ENCODE measurements at places on chromosomes 11 and 22.

- no peak for DNase-seq
Observed at GRCh38 chr11:118051611-118052461, 25.0 kb upstream of the TMPRSS4 start.

DNA sequence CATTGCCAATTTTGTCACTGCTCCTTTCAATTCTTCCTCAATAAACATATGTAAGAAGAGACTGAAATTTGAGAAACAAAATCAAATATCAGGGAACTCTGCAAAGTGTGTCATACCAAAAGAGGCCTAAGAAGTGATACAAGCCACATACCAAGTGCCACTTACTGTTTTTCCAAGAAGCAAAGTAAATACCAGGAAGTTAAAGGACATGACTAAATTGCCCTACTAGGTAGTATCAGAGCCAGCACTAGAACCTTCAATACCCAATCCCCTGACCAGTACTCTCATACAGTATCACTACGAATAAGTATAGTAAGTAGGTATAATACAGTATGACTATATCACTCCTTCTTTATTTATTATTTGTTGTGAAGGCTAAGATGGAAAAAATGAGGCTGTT, 13.6 kb downstream of the MAML2 start:
- DNase-seq = no peak

- no peak for DNase-seq
Observed at GRCh38 chr11:17233101-17233500, 25.3 kb upstream of the PIK3C2A start.

GRCh38 chr11:124541204-124541603, 2.2 kb downstream of the OR8B12 start:
- no peak for DNase-seq

DNA sequence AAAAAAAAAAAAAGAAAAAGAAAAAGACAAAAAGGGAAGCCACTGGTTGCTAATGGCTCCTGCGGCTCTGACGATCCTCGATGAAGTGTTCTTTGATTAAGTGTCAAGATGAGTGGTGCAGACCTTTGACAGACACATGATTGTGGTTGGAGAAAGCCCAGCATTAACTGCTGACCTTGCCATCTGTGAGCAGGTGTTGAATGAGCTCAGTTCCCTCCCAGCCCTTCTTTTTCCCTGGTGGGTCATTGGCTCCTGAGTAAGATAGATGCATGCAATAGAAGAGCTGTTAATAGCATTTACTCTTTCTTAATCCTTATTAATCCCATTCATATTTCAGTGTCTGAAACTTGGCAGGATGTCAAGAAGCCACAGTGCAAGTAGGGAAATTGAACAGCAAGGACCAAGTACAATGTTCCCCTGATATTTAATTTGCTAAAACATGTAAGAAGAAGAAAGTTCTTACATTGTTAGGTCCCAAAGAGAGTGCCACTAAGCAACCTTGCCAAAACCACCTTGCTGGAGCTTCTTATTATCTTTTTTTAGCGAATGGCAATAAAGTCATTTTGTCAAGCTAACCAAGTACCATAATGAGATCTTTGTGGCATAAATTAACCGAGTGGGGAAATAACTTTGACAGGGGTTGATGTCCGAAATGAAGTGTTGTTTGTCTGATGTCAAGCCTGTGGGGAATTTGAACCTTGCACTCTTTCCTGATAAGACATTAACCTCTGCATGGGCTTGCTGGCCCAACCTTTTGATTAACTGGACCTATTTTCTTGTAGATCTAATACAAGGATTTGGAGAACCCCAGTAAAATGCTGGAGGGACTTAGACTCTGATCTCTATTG, 113.7 kb downstream of the PTPRJ start:
- no peak for DNase-seq

DNA sequence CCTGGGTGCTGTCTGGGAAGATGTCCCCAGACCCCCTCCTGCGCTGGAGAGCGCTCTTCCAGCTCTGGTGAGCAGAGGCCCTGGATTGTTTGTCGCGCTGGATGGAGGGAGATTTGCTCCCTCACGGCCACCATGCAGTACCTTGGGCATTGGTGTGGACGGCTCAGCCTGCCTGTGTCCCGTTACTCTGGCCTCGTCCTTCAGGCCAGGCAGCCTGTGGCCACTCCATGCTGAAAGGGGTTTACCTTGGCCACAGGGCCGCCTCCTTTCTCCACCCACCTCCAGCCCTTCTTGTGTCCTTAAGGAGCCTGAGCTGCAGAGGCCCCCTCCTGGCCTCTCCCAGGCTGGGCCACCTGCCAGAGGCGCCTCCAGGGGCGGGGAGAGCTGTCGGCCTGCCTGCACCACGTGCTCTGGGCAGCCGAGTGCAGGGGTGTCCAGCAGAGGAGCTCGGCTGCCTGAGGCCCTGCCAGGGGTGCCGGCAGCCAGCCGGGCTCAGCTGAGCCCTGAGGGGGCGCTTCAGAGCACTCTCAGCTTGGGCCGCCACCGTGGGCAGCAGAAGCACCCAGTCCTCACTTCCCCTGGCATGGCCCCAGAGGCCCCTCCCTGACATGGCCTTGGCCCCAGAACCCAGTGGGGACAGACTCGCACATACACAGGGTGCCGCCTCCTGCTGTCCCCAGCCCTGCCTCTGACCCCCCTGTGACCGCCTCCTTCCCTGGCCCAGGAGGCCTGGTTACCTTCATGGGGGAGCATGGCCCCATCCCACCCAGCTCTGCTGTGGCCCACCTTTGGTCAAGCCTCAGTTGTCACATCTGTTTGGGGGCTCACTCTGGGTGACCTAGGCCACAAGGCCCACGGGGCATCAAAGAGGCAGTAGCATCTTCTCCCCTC, 3.4 kb downstream of the CCND1 start:
- peak; percentile 81 for DNase-seq

DNA sequence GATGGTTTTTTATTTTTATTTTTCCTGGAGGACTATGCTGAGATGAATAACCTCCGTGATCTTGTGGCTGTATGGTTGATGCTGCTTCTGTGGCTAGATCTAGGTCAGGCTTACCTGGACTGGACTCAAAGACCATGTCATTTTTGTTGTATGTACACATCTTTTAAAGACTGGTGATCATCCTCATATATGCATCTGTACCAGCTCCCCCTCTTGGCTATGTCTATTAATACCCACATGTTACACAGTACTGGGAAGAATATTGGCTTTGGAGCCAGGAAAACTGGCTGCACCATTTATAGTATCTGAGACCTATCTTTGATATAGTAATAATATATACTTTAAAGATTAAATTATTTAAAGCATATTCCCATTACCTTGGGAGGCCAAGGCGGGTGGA, 18.4 kb upstream of the PITPNB start:
- no peak for DNase-seq

GRCh38 chr11:15742626-15743519, 613.5 kb downstream of the SOX6 start:
- DNase-seq = no peak

DNA sequence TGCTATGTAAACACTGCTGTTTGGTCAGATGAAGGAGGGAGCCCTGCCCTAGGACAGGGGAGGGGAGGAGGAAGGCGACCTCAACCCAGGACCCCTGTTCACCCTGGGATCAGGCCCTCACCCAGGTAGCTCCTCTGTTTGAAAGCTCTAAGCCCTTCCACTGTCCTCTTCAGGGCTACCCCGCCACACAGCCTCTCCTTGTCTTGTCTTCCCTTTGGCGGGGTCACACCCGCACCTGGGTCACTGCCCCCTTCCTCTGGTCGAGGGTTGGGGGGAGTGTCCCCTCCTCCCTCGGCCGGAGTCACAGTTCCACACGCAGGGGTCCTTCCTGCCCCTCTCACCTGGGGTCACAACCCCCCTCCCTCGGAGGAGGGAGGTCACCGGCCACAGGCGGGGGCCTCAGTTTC, 463 bp upstream of the PTPMT1 start:
- DNase-seq = no peak

DNA sequence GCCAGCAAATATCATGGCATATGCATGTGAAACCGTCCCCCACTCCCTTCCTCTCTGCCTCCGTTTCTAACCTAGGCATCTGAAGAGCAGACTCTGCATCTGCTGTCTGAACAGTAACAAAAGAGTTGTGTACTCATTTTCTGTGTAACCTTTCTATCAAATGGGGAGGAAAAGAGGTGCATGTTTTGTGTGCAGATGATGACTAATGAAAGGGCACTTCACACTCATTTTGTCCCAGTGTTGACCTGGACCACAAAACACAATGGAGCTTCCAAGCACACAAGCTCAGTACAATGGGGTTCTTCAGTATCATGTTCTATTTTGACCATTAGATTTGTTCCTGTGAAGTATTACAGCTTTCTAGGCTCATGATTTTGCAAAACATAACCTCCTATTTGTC, 13.0 kb downstream of the JHY start:
- DNase-seq = no peak

DNA sequence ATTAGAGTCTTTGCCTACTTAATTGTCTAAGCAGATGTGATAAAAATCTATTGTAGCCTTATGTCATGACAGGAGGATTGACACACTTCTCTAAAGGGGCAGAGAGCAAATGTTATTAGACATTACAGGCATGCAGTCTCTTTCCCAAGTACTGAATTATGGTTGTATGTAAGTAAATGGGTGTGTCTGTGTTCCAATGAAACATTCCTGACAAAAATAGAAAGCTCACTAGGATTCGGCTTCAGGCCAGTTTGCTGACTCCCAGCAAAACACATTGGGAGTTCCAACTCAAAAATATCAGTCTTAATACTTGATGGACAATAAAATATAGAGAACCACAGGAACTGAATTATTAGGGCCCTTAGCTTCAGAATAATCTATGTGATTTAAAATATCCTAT, 1480.4 kb downstream of the FAM181B start:
- no peak for DNase-seq

- no peak for DNase-seq
Observed at GRCh38 chr11:69984457-69985261, 93.5 kb upstream of the ANO1 start.

GRCh38 chr11:109706945-109707344, 285.0 kb downstream of the C11orf87 start:
- no peak for DNase-seq

All from left forelimb (tissue), 1 donor.